ENCODE measurements at places on chromosomes 16 and 17.

GRCh38 chr17:82223517-82223916, 5.3 kb upstream of the SLC16A3 start:
- no peak for DNase-seq

DNA sequence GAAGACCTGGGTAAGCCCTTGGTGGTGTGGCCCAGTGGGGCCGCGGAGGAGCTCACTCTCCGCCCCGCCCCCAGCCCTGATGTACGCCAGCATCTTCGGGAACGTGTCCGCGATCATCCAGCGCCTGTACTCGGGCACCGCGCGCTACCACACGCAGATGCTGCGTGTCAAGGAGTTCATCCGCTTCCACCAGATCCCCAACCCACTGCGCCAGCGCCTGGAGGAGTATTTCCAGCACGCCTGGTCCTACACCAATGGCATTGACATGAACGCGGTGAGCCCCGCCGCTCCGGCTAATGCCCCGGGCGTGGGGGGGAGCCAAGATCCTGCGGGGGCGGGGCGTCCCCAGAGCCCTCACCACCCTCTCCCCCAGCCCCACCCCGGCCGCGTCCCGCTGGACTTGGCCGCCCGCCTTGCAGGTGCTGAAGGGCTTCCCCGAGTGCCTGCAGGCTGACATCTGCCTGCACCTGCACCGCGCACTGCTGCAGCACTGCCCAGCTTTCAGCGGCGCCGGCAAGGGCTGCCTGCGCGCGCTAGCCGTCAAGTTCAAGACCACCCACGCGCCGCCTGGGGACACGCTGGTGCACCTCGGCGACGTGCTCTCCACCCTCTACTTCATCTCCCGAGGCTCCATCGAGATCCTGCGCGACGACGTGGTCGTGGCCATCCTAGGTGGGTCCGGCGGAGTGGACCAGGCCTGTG, 12.1 kb upstream of the DCAF7 start:
- DNase-seq = no peak

GRCh38 chr17:80981062-80981902, 10.4 kb upstream of the CHMP6 start:
- no peak for DNase-seq

- DNase-seq = peak; percentile 97
Observed at GRCh38 chr16:78505544-78506366, 406.3 kb downstream of the WWOX start.

DNA sequence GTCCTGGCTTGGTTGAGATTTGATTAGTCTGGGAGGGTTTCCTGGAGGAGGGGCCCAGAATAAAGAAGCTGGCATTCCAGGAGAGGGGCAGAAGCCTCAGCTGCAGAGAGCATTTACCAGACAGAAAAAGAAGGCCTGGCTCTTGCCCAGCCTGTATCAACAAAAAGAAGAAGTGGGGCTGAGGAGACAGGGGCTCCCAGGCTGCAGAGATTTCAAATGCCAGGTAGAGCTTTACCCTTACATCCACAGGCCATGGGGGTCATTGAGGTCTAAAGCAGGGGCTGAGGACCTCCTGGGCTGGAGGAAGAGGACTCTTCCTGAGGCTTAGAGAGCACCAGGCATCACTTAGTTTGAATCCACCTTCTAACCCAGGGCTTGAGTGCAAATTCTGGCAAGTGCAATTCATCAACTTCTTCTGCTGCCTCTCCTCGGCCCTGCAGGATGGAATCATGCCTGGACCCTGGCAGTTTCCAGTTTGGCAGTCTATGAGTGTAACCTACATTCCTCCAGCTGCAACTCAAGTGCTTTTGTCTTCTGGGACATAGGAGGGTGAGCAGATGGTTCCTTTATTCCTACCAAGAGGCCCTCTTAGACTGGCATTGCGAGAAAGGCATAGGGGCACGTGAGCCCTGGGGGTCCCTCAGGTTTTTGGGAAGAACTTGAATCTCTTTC, 15.3 kb downstream of the CA7 start:
- DNase-seq = no peak

DNA sequence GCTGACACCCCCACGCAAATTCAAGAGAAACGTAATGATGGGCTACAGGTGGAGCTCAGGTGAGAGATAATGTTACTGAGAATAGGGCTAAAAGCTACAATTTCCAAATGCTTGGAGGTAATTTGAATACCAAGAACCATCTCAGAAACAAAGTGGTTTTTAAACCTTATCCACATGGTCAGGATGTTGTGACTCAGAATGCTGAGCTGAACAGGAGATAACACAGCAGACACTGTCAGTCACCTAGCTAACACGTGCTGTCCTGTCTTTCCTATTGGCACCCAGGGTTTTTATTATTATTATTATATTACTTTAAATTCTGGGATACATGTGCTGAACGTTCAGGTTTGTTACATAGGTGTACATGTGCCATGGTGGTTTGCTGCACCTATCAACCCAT, 233.0 kb upstream of the MAF start:
- no peak for DNase-seq

Measured in right hindlimb (tissue), 1 donor.